ENCODE measurements at places on chromosomes 5 and 9.

DNA sequence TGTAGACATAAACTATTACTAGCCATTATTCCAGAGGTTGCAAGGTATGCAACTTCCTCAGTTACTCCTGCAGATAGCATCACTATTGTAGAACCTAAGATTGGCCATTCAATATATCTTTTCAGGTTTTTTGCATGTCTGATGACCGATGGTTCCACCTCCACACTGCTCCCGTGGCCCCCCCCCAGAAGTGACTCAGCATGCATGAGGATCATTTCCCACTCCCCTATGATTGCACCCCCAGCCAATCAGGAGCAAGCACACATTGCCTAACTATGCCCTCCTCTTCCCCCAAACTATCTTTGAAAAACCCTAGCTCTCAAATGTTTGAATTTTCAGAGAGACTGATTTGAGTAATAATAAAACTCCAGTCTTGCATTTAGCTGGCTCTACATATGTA lies 601.4 kb upstream of the TLE4 start:
- DNase-seq = no peak

- DNase-seq = no peak
Observed at GRCh38 chr5:67693956-67694809, 497.6 kb upstream of the CD180 start.

DNA sequence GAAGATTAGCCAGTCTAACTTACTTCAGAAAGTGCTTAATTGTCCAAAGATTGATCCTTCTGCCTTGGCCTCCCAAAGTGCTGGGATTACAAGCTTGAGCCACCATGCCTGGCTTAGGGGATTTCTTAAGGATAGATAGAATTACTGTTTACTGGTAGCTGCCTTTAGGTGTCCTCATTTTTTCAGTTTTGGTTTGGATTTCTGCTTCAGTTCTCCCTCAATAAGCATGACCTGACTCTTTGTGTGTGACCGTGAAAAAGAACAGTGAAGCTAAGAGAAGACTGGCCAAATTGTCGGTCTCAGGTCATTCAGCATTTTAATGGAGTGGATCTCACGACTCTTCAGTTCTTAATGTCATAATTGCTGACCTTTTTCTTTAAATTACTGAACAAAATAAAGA lies 22.9 kb upstream of the CMYA5 start:
- no peak for DNase-seq

- DNase-seq = no peak
Observed at GRCh38 chr9:126521089-126521488, 92.6 kb upstream of the LMX1B start.

GRCh38 chr5:36397901-36398536 lies 96.3 kb upstream of the RANBP3L start:
- DNase-seq = no peak

DNA sequence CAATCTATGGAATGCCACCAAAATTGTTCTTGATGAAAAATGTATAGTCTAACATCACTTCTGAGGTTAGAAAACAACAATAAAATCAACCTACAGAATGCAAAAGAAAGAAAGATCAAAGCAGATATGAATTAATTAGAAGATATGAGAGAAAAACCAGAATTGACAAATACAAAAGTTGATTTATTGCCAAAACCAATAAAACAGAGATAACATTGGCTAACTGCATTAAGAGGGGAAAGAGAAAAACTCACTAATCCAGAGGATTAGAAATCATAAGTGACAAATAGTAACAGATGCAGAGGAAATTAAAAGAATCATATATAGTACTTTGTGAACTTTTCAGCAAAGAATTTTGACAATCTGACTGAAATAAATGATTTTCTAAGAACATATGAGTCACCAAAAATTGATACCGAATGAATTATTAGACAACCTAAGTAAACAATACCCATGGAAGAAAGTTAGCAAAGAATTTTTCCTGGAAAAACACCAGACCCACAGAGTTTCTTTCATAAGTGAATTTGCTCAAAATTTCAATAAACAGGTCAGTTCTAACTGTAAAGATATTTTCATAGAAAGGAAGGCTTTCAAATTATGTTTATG lies 167.7 kb downstream of the AOPEP start:
- no peak for DNase-seq

GRCh38 chr5:71862087-71862486 lies 143.0 kb downstream of the CARTPT start:
- DNase-seq = no peak

DNA sequence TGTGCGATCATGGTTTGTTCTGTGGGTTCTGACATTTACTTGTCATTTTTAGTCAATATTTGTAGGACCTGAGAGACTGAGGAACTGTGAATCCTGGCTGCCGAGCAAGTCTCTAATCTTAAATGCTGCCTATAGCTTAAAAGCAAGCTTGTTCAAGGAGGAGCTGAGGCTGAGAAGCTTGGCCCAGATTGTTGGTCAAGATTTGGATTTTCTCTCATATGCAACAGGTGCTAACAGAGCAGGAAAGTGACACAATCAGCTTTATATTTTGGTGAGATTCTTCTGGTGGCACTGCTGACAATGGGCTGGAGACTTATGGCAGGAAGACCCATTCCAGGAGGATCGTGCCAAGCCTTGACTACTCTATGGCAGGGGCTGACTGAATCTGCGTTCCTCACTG lies 192.5 kb downstream of the MAPKAP1 start:
- DNase-seq = no peak

DNA sequence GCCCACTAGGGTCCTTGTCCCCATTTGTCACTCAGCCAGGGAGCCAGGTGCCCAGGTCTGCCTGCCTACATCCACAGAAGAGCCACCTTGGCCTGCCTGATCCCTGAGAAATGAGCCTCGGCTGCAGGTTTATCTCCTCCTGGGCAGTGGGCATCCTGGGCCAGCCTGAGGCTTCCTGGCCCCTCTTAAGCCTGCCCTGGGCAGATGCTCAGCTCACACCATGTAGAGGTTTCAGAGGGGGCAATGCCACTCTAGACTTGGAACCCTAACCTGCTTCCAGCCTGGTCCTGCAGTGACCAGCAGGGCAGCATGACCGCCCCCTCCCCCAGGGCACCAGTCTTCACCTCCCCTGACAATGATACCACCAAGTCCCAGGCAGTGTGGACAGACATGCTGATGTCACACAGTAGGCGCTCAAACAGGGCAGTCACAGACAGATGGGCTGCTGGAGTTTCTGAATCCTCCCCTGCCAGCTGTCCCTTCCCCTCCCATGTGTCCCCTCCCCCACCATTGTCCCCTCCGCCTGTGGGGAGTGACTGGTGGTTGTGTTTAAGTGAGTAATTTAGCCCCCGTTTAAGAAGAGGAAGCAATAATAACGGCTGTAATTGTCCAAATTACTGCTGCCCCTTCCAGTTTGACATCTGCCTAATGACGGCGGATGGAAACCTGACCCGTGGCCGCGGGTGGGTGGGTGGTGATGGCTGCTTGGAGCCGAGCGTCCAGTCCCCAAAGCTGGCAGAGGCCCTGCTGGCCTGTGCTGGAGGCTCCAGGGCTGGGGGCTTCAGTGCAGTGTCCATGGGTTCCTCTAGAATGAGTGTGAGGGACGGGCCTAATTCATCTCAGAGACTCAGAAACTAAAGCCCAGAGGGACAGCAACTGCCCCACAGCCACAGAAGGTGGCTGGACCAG lies 147.7 kb downstream of the BARX1 start:
- DNase-seq = no peak

- no peak for DNase-seq
Observed at GRCh38 chr5:172447646-172448365, 6.5 kb downstream of the SH3PXD2B start.

GRCh38 chr9:120913647-120914264 lies 12.8 kb downstream of the TRAF1 start:
- no peak for DNase-seq

DNA sequence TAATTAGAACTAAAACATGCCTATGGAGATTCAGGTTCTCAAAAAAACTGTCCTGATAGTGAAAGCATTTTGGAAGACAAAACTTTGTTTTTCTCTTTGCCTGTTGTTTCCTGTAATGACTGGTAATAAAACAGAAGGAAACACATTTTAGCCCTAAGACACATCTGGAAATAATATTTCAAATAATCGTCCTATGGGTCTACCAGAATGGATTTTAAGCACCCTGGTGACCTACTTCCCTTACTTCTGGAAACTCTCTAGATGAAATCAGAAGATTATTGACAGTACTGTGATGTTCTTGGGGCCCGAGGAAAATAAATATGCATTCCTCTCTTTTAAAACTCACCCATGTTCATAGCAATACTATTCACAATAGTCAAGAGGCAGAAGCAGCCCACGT lies 110.1 kb upstream of the TLE4 start:
- DNase-seq = no peak

DNA sequence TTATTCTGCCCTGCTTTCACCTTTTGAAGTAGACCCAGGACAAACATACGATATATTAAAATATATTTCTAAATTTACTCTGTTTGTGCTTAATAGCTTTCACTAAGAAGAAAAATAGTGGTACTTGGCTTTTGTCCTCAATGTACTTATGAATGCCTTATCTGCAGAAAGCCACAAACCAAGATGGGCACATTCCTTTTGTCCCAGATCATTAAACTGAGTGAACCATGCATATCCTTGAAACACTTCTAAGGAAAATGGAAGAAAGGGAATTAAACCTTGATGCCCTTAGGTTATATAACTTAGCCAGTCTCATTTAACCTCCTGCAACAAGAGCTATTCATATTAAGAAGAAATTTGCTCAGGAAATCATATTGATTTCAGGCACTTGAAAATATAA lies 553.8 kb upstream of the CDH9 start:
- DNase-seq = no peak

DNA sequence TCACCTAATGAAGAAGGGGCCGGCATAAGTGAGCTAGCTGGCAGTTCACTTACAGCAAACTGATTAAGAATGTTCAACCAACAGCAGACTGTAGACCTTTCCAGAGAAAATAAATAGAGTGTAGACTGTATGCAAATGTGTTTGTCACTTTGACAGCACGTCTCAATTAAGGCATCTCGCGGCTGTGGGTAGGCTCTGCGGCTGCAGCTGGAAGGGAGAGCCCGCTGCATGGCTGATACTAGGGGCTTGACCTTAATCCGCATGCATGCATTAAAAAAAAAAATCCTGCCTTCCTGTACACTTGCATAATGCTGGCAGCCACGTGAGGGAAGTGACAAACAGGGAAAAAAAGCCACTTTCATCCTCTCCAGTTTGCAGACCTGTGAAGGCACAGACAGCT lies 82.3 kb downstream of the CRB2 start:
- no peak for DNase-seq

GRCh38 chr5:14257995-14258403 lies 114.9 kb downstream of the TRIO start:
- no peak for DNase-seq

DNA sequence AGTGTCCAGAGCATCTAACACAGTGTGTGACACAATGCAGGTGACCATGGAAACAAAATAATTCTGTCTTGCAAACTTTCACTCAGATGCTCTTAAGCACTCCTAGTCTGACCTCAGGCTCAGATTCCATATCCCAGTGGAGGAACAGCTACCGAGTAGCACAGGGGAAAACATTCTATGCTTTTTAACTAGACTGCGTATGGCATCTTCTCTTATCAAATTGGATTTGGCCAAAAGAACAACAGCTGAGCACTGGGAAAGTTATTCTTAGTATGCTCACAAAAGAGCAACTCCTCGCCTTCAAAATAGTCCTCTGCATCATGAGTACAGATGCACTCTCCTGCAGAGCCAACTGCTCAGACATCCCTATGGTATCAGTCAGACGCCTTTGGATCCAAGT lies 528.2 kb upstream of the DAP start:
- no peak for DNase-seq

DNA sequence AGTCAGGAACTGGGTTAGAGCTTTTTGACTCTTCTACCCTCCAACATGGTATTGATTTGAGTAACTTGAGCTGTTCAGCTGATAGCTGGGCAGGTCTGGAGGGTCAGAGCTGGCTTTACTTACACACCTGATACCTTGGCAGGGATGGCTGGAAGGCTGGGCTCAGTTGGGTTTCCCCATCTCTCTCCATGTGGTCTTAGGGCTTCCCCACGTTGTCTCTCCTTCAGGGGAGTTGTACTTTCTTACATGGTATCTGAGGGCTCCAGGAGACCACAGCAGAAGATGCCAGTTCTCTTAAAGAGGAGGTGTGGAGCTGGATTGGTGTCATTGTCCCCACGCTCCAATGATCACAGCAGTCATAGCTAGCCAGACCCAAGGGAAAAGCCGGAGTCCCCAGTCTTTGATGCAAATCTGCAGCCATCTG lies 25.6 kb downstream of the ISOC1 start:
- no peak for DNase-seq

DNA sequence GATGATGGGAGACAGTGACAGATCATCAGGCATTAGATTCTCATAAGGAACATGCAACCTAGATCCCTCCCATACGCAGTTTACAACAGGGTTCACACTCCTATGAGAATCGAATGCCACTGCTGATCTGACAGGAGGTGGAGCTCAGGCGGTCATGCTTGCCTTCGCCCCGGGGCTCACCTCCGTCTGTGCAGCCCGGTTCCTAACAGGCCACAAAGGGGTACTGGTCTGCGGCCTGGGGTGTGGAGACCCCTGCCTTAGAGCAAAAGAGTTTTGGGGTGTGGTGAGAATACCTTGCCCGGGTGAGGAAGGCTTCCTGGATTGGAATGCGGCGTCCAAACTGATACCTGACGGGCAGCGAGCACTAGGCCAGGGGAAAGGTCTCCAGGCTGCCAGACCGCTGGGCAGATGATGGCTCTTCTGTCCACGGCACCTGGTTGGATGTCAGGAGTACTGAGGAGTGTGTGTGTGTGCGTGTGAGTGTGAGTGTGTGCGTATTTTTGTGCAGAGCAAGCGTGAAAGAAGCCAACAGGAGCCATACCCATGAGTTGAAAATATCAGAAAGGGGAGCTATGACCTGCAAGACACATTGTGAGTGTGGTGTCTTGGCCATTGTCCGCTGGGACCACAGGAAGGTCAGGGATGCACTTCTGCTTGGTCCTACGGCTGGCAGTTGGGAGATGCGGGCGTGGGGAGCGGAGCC lies 55.4 kb downstream of the ACER2 start:
- no peak for DNase-seq

- DNase-seq = no peak
Observed at GRCh38 chr9:11319538-11319937, 706.7 kb upstream of the PTPRD start.

DNA sequence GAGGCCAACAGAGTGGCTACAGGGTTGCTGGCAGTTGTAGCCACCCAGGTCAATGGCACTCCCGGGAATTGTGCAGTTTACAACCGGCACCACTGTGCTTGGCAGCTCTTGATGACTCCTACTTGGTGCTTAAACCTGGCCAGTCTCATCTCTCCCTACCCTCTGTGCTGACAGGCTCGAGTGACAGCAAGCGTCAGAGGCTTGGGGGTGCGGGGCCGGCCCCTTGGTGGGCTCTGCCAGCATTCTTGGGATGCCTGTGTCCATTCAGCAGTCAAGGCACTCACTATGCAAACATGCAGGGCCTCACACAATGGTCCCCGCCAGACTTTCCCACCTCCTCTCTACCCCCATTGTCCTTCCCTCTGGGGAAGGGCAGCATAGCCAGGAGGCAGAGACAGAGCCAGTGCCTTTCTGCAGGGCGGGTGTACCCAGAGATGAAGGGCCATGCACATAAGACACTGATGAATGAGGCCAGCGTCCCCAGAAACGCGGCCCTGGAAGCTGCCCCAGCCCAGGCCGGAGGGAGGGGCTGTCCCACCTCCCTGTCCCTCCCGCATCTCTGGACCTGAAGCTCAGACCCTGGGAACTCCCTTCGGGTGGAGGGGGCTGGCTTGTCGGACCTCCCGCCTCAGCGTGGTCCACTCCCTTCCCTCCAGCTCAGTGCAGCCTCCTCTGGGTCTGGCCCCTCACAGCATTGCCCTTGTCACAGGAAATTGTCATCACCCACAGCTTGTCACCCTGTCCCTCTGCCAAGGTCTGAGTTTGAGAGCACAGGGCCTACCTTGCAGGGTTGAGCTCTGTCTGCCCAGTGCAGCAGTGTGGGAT lies 26.4 kb upstream of the NOTCH1 start:
- no peak for DNase-seq

GRCh38 chr9:14314929-14315874 lies 1.3 kb upstream of the NFIB start:
- DNase-seq = no peak

Measured in effector memory CD4-positive, alpha-beta T cell (primary cell).